Aortic smooth muscle cell (primary cell): ENCODE measurements at places on chromosomes 11 and 22. TPM values are rescaled to one million over a fixed set of nuclear protein-coding genes. Genes with fewer than 3 reads are reported as not detected.

Gene FAM111B
- total RNA-seq = 6.4 and 20.6 TPM in 2 replicates

Gene MTCH2
- 79.4 and 81.2 TPM in 2 replicates for total RNA-seq

Gene RAB36
- 3.4 and 3.8 TPM in 2 replicates for total RNA-seq

Gene RIBC2
- 1.2 and 1.5 TPM in 2 replicates for total RNA-seq

Gene USP2
- total RNA-seq = 0.06 and 0.13 TPM in 2 replicates

Gene TUB
- 4.4 and 9.1 TPM in 2 replicates for total RNA-seq

Gene TYMP
- total RNA-seq = 7.3 and 14.3 TPM in 2 replicates

Gene LDLRAD3
- 4.5 and 10.0 TPM in 2 replicates for total RNA-seq

Gene HIC2
- 1.6 and 2.0 TPM in 2 replicates for total RNA-seq

Gene SLC16A8
- 0.26 and 0.37 TPM in 2 replicates for total RNA-seq

Gene E2F8
- 0.56 and 0.79 TPM in 2 replicates for total RNA-seq

Gene SLC15A3
- total RNA-seq = 7.5 and 9.1 TPM in 2 replicates

Gene MACROD1
- 15.5 and 19.3 TPM in 2 replicates for total RNA-seq

Gene MS4A6E
- total RNA-seq = not detected in 2 replicates

Gene OR10A6
- not detected in 2 replicates for total RNA-seq

Gene LAYN
- total RNA-seq = 9.4 and 27.1 TPM in 2 replicates

Gene C11orf86
- not detected in 2 replicates for total RNA-seq

Gene ZC3H7B
- total RNA-seq = 46.5 and 47.9 TPM in 2 replicates

Gene OR6T1
- total RNA-seq = not detected in 2 replicates

Gene CCDC87
- 0.26 and 0.44 TPM in 2 replicates for total RNA-seq

Gene BTBD18
- total RNA-seq = not detected in 2 replicates

Gene PRG2
- total RNA-seq = not detected in 2 replicates

Gene OR2AG1
- not detected in 2 replicates for total RNA-seq

Gene TRPM5
- not detected in 2 replicates for total RNA-seq
